ENCODE measurements at places on chromosomes 11 and 22.

GRCh38 chr11:9103542-9104276, 12.3 kb upstream of the SCUBE2 start:
- H3K36me3 ChIP-seq, result no peaks in the 10 kb centered on the region
- H3K27me3 ChIP-seq, result no peaks in the 10 kb centered on the region
- no peaks in the 10 kb centered on the region for H3K4me1 ChIP-seq
- no peak for DNase-seq
- no peak overlapping the region for H3K4me3 ChIP-seq

GRCh38 chr11:10295064-10295901, 1.3 kb upstream of the SBF2 start:
- H3K27me3 ChIP-seq, result peaks cover 9% of the 10 kb centered on the region
- peaks cover 18% of the 10 kb centered on the region for H3K4me1 ChIP-seq
- peak overlapping the region; percentile 58 for H3K4me3 ChIP-seq
- no peak for DNase-seq

DNA sequence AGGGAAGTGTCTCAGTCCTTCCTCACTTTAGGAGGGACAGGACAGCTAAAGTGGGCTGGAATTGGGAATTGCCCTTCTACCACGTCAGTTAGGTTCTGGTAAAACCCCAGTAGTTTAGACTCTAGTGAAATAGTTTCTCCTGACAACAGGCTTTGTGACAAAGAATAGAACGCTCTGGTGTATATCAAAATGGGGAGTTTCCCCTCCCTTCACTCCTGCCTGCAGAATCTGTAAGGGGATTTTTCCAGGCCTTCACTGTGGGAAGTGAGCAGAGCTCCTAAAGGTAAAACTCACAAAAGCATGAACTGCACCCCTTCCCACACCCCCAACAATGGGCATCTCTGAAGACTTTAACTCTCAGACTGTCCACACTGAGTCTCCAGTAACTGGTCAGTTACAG, 460.9 kb upstream of the LRRC4C start:
- H3K27ac ChIP-seq, result no peak overlapping the region
- no peak for DNase-seq
- H3K36me3 ChIP-seq, result no peaks in the 10 kb centered on the region
- no peak overlapping the region for H3K4me3 ChIP-seq
- H3K4me1 ChIP-seq, result no peaks in the 10 kb centered on the region

- DNase-seq, result no peak
- H3K36me3 ChIP-seq, result peaks cover 3% of the 10 kb centered on the region
- H3K27me3 ChIP-seq, result peaks cover 8% of the 10 kb centered on the region
- no peak overlapping the region for H3K27ac ChIP-seq
- H3K4me1 ChIP-seq, result no peaks in the 10 kb centered on the region
Observed at GRCh38 chr11:94861306-94861845, 93.2 kb downstream of the AMOTL1 start.

GRCh38 chr11:64067230-64067993, 31.7 kb downstream of the FLRT1 start:
- peak; percentile 16 for DNase-seq
- no peak overlapping the region for H3K27ac ChIP-seq
- no peaks in the 10 kb centered on the region for H3K36me3 ChIP-seq
- H3K4me3 ChIP-seq, result no peak overlapping the region
- no peaks in the 10 kb centered on the region for H3K27me3 ChIP-seq
- H3K4me1 ChIP-seq, result peaks cover 10% of the 10 kb centered on the region

All from T-cell (primary cell).